ENCODE measurements at places on chromosomes 12 and 14. TPM values are rescaled to one million over a fixed set of nuclear protein-coding genes. Genes with fewer than 3 reads are reported as not detected.

The ACOT6 gene
- not detected for total RNA-seq

The EPYC gene
- total RNA-seq: not detected

The PRH2 gene
- total RNA-seq: not detected

The TDRD9 gene
- total RNA-seq: not detected

The PIANP gene
- total RNA-seq: 0.28 TPM

The C12orf54 gene
- 0.23 TPM for total RNA-seq

The GPHN gene
- total RNA-seq: 35.6 TPM

The RNASE3 gene
- not detected for total RNA-seq

The ANAPC7 gene
- total RNA-seq: 89.3 TPM

The PPP4R4 gene
- 35.5 TPM for total RNA-seq

The LRP1-AS gene
- 1.1 TPM for total RNA-seq

The GLI1 gene
- total RNA-seq: 174 TPM

Measured in SJCRH30 (cell line).